Endothelial cell of umbilical vein (primary cell): ENCODE measurements at places on chromosomes 2 and 18. TPM values are rescaled to one million over a fixed set of nuclear protein-coding genes. Genes with fewer than 3 reads are reported as not detected.

GRCh38 chr2:211498551-211499205, 942.3 kb downstream of the CPS1 start:
- DNase-seq: no peak

DNA sequence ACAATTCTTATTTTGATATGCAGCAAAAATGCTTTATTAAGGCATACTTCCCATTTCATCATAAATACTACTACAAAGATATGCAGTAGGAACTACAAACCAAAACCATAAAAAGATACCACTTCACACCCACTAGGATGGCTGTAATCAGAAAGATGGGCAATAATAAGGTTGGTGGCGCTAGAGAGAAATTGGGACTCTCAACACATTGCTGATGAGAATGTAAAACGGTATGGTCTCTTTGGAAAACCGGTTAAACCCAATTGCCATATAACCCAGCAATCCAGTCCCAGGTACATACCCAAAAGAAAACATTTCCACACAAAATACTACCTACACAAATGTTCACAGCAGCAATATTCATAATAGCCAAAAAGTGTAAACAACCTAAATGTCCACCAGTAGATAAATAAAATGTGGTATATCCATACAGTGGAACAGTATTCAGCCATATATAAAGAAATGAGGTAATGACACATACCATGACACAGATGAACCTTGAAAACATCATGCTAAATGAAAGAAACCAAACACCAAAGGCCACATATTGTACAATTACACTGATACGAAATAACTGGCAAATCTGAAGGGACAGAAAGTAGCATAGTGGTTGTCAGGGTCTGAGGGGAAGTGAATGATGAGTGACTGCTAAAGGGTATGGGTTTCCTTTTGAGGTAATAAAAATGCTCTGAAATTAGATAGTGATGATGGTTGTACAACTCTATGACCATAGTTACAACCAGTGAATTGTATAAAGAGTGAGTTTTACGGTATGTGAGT, 12.7 kb downstream of the SP3 start:
- no peak for DNase-seq

The DCDC2C gene
- total RNA-seq: not detected in 2 replicates

The TMEM178A gene
- 0.90 and 2.8 TPM in 2 replicates for total RNA-seq

The POTEJ gene
- total RNA-seq: 0.24 TPM in 1 of 2 replicates, not detected in the other
